ENCODE measurements at places on chromosomes 6 and 20.

- DNase-seq, result no peak
Measured at GRCh38 chr20:18412221-18412901, 54.5 kb downstream of the DZANK1 start.

DNA sequence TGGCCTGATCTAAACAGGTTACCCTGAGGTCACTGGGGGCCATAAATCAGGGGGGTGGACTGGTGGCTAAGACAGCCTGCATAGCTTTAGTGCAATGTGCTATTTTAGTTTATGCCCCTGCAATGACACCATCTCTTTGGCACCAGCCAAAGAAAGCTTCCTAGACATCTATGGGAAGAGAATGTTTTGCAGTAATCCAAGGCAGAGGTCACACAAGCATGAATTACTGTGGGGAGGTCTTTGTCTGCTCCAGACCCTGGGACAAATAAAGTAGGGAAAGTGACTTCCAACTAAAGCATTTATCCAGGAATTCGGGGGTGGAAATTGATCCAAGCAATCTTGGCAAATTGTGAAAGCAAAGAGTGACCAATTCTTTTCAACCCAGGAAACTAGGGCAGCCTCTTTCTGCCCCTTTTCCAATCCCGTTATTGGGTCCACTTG, 5.3 kb downstream of the RIPOR2 start:
- DNase-seq, result peak; percentile 83

GRCh38 chr6:43740321-43740960, 29.6 kb upstream of the VEGFA start:
- no peak for DNase-seq

- no peak for DNase-seq
Measured at GRCh38 chr20:54208548-54209176, 775 bp downstream of the PFDN4 start.

DNA sequence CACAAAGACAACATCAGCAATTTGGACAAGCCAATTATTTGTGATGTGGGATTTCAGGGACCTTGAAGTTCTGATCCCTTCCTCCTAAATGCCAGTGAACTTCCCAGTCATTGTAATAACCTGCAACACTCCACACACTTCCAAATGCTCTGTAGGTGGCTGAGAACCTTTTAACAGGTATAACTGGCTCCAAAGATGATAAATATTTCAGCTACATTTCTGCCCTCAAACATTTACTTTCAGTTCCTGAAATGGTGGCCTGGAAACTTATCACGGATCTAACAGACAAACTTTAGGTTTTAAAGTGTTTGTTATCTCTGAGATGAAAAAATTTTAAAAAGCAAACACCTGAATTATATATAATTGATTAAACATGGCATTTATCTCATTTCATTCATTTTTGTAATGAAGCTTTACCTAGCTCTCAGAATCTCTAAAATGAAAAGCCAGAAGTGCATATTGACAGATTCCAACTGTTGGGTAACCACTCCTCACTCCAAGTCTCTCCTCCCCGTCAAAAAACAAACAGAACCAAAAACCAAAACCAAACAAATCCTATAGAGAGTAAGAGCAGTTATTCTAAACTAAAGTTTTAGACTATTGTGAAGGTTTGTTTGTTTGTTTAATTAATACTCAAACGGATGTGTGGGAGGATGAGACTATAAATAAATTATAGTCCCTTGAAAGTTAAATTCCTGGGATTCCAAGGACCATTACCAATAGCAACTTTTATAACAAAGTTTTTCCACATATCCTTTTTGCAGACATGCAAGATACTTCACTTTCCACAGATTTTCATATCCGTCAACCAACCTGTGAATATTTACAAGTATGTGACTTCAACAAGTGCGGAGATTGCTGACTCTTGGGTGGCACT, 12.4 kb upstream of the KIAA0408 start:
- no peak for DNase-seq

GRCh38 chr6:150144294-150144868, 1.5 kb downstream of the PPP1R14C start:
- DNase-seq, result no peak

DNA sequence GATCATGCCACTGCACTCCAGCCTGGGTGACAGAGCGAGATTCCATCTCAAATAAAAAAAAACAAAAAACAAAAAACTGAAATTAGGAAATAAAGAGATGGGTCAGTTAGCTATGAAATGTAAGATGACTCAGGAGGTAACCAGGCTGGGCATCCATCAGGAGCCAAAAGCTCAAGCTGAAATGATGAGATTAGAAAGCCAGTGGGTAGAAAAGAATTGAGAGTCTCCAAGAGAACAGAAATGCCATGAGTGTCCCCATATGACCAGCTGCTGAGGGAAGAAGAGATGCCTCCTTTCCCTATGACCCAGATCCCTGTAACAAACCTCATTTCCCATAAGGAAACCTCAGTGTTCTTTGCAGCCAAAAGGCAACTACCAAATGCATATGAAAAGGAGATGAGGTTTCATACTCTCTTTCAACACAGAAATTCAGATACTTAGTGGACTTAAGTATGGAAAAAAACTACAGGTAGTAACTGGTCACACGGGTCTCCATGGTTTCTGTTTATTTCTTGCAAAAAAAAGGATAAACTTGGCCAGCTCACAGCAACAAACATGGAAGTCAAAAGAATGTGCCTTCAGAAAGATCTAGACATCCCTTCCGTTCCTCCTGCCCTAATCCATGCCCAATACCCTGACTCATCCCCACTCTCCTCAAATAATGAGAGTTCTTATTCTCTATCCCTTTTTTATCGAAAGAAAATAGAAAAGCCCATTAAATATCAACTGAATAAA, 8.1 kb downstream of the ARHGAP18 start:
- DNase-seq, result no peak

- DNase-seq, result no peak
Measured at GRCh38 chr20:61525781-61526431, 273.8 kb downstream of the CDH4 start.

- DNase-seq, result no peak
Measured at GRCh38 chr6:55198715-55199114, 24.4 kb downstream of the HCRTR2 start.

GRCh38 chr6:159117563-159117962, 51.6 kb upstream of the FNDC1 start:
- no peak for DNase-seq

DNA sequence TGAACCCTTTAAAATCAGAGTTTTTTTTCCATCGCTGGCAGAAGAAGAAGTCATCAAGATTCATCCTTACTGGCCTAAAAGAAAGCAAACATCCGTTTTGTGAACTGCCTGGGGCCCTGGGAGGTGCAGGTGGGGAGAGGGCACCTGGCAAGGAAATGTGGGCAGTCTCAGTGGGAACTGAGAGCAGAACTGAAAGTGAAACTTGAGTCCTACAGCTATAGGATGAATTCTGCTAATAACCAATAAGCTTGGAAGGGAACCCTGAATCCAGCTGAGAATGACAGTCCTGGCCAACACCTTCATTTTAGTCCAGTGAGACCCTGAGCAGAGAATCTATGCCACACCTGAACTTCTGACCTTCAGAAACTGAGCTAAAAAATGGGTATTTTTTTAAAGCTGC, 130.1 kb upstream of the ASCC3 start:
- no peak for DNase-seq

DNA sequence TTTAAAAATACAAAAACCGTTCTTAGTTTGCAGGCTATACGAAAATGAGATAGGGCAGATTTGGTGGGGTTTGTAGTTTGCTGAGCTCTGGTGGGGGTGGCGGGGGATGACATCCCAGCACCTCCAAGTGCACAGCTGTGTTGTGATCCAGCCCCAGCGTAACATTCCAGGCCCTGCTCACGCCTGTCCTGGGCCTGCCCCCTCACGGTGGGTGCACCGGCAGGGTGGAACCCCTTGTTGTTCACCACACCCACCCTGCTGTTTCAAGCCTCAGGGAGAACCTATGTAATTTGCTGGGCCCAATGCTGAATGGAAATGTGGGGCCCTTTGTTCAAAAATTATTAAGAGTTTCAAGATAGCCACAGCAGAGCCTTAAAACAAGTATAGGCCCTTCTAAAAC, 25.0 kb downstream of the ARMC2 start:
- no peak for DNase-seq

GRCh38 chr20:43379239-43379917, 78.3 kb upstream of the SRSF6 start:
- DNase-seq, result peak; percentile 89

DNA sequence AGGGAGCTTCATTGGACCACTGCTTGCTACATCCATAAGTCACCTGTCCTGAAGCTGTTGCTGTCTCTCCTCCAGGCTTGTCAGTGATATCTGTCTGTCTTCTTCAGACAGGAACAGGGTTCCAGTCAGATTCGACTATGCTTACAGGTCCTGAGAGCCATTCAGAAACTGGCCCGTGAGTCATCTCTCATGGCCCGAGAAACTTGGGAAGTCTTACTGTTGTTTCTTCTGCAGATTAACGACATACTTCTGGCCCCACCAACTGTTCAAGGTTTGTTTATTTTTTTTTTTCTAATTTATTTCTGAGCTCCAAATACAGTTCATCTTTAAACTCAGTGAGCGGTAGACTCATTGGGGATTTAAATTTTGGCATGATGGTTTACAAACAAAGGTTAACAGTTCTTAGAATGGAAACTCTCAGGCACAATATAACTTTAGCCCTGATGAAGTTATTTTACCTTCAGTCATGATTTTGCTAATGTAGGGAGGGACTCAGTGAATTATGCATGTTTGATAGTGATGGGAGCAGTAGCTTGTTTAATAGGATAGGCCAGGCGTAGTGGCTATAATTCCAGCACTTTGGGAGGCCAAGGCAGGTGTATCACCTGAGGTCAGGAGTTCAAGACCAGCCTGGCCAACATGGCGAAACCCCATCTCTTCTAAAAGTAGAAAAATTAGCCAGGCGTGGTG, 24.7 kb downstream of the RALGAPB start:
- DNase-seq, result no peak

All from muscle of back (tissue), 13 donors.